Effector CD8-positive, alpha-beta T cell (primary cell): ENCODE measurements at places on chromosomes 16 and 17.

GRCh38 chr17:79652999-79653643 lies 42.3 kb upstream of the RBFOX3 start:
- no peak for DNase-seq

GRCh38 chr17:79395066-79395465 lies 215.8 kb downstream of the RBFOX3 start:
- no peak for DNase-seq

GRCh38 chr17:29663155-29663554 lies 40.4 kb upstream of the CORO6 start:
- DNase-seq = no peak

DNA sequence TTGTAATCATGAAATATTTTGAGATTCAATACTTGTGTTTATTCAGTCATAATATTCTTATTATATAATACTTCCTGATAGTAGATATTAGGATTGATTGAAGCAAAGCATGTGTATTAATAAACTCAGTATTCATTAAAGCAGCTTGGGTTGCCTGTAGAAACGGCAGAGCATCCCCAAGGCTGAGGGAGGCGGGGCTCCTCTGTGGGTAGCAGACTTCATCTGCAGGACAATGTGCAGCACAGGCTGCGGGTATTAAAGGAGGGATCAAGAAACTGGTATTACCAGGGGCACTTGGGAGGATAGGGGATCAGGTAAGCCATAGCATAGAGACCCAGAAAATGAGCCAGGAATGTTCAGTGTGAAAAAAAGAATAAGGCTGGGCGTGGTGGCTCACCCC lies 213.6 kb downstream of the PRKCA start:
- DNase-seq = no peak

DNA sequence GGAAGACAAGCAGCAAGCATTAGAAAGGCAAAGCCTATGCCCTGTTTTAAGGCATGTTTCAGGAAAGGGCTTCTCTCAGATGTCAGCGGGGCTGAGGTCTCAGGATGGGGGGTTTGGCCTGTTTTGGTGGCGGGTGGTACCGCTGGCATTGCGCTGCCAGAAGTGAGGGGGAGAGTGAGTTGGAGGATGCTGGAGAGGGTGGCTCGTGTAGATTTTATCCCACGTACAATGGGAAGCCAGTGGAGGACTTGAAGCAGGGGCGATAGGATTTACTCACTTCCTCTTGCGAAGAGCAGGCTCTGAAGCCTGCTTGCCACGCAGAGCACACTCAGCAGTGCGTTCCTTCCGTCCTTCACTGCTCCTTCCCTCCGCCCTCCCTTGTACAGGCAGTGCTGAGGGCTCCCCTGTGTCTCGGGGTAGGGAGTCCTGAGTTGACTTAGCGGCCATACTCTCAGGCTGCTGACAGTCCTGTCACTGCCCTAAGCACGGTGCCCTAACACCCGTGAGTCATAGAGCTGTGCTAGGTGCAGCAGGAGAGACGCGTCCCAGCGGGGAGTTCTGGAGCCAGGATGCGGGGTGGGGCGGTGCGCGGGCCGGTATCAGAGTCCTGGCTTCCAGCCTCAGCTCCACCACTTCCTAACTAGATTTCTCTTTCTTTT lies 113.1 kb downstream of the SNX29 start:
- no peak for DNase-seq

- no peak for DNase-seq
Measured at GRCh38 chr16:10577305-10578202, 2.8 kb downstream of the EMP2 start.

DNA sequence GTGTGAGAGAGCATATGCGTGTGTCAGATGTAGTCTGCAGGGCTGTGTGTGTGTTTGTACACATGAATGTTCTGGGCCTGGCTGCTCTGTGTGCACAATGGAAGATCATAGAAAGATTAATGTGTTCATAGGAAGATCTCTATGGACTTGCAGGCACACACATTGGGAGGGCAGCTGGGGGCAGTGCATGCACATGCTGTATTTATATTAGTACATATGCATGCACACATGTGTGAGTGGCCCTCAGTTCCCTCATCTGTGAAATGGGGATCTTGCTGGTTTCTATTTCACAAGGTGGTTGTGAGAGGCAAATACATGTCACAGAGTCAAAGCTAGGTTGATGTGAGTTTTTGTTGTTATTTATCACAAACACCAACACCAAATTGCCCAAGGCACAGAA lies 2.1 kb downstream of the CA7 start:
- no peak for DNase-seq

DNA sequence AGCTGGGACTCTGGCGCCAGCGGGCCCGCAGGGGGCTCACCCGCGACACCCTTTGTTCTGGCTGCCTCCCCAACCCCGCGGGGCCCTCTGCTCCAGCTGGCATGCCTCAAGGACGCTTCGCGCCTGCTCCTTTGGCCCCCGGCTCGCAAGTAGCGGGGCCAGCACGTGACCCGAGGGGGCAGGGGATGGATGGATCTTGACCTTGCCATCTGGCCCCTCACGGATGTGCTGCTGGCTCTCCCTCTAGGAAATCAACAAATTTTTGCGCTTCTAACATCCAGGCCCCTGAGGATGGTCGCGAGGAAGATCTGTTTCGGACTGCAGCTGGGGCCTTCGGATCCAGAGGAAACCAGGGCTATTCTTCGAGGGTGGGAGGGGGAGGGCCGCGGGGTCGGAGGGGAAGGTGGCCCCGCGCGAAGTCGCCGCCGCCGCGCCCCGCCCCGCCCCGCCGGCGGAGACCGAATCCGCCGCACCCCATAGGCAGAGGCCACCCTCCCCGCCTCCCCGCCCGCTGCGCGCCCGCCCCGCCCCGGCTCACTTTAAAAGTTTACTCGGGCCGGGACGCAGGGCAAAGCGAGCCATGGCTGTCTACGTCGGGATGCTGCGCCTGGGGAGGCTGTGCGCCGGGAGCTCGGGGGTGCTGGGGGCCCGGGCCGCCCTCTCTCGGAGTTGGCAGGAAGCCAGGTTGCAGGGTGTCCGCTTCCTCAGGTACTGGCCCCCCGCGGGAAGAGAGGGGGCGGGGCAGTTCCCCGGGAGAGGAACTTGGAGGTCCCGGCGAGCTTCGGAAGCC lies at the start of gene ACSF2:
Gene ACSF2 (plus strand): TSS at position 537 of the 790 bp plus-strand sequence. CDS start 44 bp downstream, at position 581.
- peak; percentile 54 for DNase-seq

DNA sequence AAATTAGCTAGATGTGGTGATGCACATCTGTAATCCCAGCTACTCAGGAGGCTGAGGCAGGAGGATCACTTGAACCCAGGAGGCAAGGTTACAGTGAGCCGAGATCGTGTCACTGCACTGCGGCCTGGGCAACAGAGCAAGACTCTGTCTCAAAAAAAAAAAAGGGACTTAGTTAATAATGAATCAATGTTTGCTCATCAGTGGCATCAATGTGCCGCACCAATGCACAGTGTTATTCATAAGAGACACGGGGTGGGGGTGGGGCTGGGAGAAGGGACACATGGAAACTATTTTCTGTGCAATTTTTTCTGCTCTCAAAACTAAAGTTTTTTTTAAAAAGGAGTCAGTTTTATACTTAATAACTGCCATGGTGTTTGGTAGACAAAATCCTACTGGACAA lies 6.8 kb upstream of the ATP2C2 start:
- DNase-seq = no peak

DNA sequence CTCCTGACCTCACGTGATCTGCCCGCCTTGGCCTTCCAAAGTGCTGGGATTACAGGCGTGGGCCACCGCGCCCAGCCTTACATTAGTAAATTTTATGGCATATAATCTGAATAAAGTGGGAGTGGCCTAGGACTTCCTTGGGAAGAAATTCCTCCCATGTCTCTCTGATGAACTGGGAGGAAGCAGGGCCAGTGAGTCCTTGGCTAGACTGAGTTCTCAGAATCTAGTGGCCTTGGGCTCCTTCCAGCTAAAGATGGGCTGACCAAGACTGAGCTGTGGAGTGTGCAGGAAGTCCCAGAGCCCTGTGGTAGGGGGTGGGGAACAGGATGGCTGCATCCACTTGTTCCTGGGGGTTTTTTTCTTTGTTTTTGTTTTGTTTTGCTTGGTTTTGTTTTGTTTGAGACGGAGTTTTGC lies 10.0 kb upstream of the NAGLU start:
- no peak for DNase-seq

DNA sequence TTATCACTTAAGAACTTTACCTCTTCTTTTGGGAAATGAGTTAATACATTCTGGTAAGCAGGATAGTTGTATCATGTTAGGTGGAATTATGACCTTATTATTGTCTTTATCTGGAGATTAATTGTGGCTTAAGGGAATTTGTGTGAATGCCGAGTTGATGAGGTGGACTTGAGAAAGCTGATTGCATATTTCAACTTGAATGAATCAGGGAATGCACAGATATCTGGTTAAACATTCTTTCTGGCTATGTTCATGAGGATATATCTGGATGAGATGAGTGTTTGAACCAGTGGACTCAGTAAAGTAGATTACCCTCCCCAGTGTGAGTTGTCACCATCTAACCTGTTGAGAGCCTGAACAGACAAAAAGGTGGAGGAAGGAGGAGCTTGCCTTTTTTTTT lies 326.1 kb upstream of the GOT2 start:
- DNase-seq = no peak

- DNase-seq = no peak
Measured at GRCh38 chr16:48833461-48833860, 223.5 kb upstream of the N4BP1 start.

DNA sequence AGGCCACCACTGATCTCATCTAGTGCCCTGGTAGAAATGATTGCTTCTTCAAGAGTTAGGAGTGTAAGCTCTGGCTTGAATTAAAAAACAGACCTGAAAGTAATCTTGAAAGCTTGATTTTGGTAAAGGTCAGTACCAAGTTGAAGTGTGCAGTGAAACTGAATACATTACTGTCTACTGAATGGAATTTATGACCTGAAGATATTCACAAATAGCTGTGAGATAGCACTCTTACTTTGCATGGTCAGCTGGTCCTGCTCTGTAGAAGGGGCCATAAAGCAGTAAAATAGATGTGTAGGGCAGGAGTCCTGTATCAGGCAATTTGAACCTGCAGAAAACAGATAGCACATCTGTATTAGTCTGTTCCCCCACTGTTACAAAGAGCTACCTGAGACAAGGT lies 78.6 kb downstream of the MYH13 start:
- DNase-seq = no peak

GRCh38 chr16:88883946-88884345 lies 17.5 kb upstream of the PABPN1L start:
- DNase-seq = no peak

DNA sequence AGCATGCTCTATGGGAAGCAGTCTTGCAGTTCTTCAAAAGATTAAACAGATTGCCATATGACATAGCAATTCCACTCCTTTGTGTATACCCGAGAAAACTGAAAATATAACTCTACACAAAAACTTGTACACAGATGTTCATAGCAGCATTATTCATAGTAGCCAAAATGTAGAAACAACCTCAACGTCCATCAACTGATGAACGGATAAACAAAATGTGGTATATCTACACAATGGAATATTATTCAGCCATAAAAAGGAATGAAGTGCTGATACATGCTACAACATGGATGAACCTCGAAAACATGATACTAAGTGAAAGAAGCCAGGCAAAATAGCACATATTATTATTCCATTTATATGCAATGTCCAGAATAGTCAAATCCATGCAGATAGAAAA lies 221.2 kb upstream of the PSMD7 start:
- DNase-seq = no peak

- DNase-seq = peak; percentile 54
Measured at GRCh38 chr17:7351665-7352502, at the start of gene KCTD11. KCTD11 (plus strand) TSS chr17:7352162.

DNA sequence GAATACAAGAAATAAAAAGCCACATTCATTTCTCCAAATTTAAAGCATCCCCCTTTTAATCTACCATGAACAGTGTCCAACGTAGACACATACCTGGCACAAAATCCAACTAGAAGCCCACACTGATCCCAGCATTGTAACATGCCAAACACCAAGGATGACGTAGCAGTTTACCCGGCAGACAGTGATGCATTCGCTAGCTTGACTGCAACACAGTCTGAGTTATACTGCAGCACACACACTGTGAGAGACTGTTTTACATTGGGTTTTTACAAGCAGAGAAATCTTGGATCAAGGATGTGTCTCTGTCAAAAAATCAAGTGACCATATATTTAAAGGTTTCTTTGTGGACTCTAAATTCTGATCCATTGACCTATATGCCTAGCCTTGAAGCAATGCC lies 74.5 kb upstream of the C17orf78 start:
- DNase-seq = no peak

DNA sequence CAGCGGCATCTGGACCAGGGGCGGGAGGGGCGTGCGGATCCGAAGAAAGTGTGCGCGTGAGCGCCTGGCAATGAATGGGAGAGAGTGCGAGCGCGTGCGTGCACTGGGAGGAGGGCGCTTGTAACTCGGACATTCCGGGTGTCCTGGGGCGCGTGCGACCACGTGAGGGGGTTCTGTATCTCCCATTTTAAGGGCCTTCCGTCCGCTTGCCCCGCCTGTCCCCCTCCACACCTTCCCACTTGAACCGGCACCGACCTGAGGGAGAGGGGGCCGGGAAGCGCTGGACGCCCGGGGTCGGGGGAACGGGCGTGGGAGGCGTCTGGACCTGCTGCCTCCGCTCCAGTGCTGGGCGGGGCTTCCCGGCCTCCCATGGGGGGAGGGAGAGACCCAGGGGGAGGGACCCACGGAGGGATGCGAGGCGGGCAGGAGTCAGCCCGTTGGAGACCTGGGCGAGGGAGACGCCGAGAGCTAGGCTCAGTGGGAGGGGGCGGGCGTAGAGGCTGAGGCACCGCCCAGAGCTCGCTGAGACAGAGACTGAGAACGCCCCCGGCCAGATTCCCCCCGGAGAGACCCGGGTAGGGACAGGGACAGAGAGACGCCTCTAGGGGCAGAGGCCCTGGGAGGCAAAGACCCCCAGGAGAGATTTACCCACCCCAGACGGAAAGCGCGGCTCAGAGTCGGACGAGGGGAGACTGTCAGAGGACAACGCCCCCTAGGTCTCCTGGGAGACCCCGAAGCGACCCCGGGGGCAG lies at the start of gene KREMEN2:
Gene KREMEN2 (plus strand): TSS at position 553 of the 752 bp plus-strand sequence. CDS start 246 bp downstream, outside the sequence.
- peak; percentile 26 for DNase-seq

GRCh38 chr17:17840751-17841591 lies 4.2 kb upstream of the SREBF1 start:
- no peak for DNase-seq

DNA sequence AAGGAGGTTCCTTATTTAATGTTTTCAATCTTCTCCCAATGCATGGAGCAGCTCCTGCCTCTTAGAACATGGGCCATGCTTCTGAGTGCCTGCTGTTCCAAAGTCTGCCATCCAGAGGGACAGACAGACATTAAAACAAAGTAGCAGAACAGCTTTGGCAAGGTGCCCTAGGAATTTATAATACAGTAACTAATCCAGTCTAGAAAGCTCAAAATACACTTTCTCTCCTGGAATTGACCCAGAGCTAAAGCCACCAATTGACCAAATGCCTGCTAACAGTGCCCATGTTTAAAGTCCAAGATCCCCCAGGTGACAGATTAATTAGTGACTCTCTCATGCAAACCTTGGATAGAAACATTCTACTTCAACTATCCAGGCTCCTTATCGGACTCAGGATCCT lies 11.1 kb upstream of the CHRNE start:
- DNase-seq = no peak

GRCh38 chr17:40124279-40125141 lies 2.7 kb downstream of the MSL1 start:
- no peak for DNase-seq

- no peak for DNase-seq
Measured at GRCh38 chr17:27793168-27793905, 7.0 kb downstream of the NOS2 start.

- no peak for DNase-seq
Measured at GRCh38 chr17:74682028-74682427, 30.7 kb downstream of the CD300LF start.

- DNase-seq = no peak
Measured at GRCh38 chr16:31484491-31485171, 1.7 kb downstream of the SLC5A2 start.
